Fibroblast of lung (primary cell): ENCODE measurements at places on chromosomes 7 and 10. TPM values are rescaled to one million over a fixed set of nuclear protein-coding genes. Genes with fewer than 3 reads are reported as not detected.

Gene PLCE1
- 0.33 and 1.0 TPM in 2 replicates for total RNA-seq

Gene STMP1
- total RNA-seq, result 11.8 and 16.7 TPM in 2 replicates

Gene CDK5
- total RNA-seq, result 25.9 and 27.7 TPM in 2 replicates

Gene ACTL6B
- total RNA-seq, result not detected in 2 replicates

Gene GRM3
- total RNA-seq, result not detected in 2 replicates

- DNase-seq, result peak; percentile 62
- H3K36me3 ChIP-seq, result peaks cover 3% of the 10 kb centered on the region
- peaks cover 5% of the 10 kb centered on the region for H3K4me1 ChIP-seq
- peak overlapping the region; percentile 14 for H3K27ac ChIP-seq
- no peaks in the 10 kb centered on the region for H3K27me3 ChIP-seq
Observed at GRCh38 chr7:74083928-74084721, 521 bp downstream of the LIMK1 start.

DNA sequence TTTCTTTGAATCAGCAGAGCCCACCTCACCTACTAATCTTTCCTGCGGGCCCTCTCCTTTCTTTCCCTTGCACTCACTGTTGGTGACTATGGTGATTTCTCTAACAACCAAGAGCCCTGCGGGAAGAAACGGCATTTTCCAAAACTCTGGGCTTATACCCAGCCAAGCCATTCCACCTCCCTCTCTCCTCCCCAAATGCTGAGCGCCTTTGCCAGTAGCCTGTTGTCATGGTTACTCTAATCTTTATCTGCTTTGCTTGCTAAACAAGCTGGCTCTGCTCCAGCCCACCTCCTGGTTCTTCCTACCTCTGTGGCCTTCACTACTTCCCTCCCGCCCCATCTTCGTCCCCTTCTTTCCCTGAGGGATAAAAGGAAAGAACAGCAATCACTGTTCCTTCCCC lies 86.7 kb downstream of the DGKI start:
- peak; percentile 59 for DNase-seq
- H3K27me3 ChIP-seq, result no peaks in the 10 kb centered on the region
- H3K4me1 ChIP-seq, result no peaks in the 10 kb centered on the region
- no peak overlapping the region for H3K4me3 ChIP-seq

- no peak overlapping the region for H3K27ac ChIP-seq
- no peak overlapping the region for H3K4me3 ChIP-seq
- H3K36me3 ChIP-seq, result no peaks in the 10 kb centered on the region
- DNase-seq, result no peak
- H3K27me3 ChIP-seq, result no peaks in the 10 kb centered on the region
Observed at GRCh38 chr7:8105449-8106095, 137.0 kb downstream of the GLCCI1 start.

DNA sequence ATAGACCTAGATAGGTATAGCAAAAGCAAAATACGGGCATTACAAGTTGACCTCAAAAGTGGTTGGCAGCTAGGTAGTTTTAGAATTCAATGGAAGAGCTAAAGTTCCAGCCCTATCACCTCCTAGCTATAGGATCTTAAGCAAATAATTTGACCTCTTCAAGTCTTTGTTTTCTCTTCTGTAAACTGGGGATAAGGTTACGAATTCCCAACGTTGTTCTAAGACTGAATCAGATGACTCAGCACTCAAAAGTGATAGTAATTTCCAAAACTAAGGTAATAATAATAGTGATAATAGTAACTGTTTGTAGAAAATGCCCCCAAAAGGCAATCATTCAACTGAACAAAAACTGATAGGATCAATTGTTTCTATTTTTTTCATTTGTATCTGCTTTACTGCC lies 445.2 kb downstream of the KCNMA1 start:
- peaks cover 2% of the 10 kb centered on the region for H3K4me1 ChIP-seq
- no peak for DNase-seq
- no peak overlapping the region for H3K27ac ChIP-seq
- no peaks in the 10 kb centered on the region for H3K27me3 ChIP-seq
- no peak overlapping the region for H3K4me3 ChIP-seq
- H3K36me3 ChIP-seq, result no peaks in the 10 kb centered on the region

DNA sequence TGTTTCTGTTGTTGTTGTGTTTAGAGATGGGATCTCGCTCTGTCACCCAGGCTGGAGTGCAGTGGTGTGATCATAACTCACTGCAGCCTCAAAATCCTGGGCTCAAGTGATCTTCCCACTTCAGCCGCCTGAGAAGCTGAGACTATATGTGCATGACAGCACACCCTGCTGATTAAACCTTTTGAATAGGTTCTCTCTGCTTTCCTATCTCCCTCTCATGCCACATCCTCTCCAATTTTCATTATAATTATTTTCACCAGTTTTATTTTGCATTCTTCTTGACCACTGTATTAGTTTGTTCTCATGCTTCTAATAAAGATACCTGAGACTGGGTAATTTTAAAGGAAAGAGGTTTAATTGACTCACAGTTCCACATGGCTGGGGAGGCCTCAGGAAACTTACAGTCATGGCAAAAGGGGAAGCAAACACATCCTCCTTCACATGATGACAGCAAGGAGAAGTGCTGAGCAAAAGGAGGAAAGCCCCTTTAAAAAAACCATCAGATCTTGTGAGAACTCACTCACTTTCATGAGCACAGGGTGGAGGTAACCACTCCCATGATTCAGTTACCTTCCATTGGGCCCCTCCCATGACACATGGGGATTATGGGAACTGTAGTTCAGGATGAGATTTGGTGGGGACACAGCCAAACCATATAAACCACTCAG lies 12.9 kb downstream of the AGK start:
- no peak overlapping the region for H3K4me3 ChIP-seq
- no peak overlapping the region for H3K27ac ChIP-seq
- H3K36me3 ChIP-seq, result no peaks in the 10 kb centered on the region

GRCh38 chr10:100979791-100980272 lies 7.5 kb downstream of the MRPL43 start:
- H3K4me1 ChIP-seq, result no peaks in the 10 kb centered on the region
- H3K27me3 ChIP-seq, result no peaks in the 10 kb centered on the region
- no peak for DNase-seq

DNA sequence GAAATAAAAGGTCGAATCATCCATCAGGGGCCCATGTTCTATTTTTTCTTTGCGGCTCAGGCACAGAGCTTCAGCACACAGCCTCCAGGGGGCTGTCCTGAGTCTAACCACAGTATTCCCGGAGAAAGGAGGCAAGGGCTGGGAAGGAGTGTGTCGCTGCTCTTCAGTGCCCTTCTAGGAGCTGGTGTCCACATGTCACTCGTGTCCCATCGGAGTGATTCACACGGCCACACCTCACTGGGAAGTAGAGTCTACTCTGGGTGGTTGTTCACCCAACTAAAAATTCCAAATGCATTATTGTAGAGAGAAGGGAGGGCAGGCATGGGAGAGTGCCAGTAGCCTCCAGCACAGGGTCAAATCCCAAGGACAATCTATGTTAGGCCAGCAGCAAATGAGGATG lies 114.8 kb upstream of the LANCL2 start:
- H3K36me3 ChIP-seq, result no peaks in the 10 kb centered on the region
- no peak overlapping the region for H3K27ac ChIP-seq
- DNase-seq, result no peak
- no peak overlapping the region for H3K4me3 ChIP-seq

GRCh38 chr7:147547252-147547897 lies 1043.2 kb upstream of the C7orf33 start:
- no peak overlapping the region for H3K4me3 ChIP-seq
- DNase-seq, result peak; percentile 4
- no peak overlapping the region for H3K27ac ChIP-seq
- no peaks in the 10 kb centered on the region for H3K36me3 ChIP-seq
- no peaks in the 10 kb centered on the region for H3K4me1 ChIP-seq

GRCh38 chr7:132109769-132110168 lies 466.5 kb downstream of the PLXNA4 start:
- no peaks in the 10 kb centered on the region for H3K4me1 ChIP-seq
- no peak for DNase-seq
- H3K27me3 ChIP-seq, result no peaks in the 10 kb centered on the region
- H3K36me3 ChIP-seq, result no peaks in the 10 kb centered on the region
- no peak overlapping the region for H3K27ac ChIP-seq

- H3K27me3 ChIP-seq, result no peaks in the 10 kb centered on the region
- H3K4me1 ChIP-seq, result no peaks in the 10 kb centered on the region
- H3K36me3 ChIP-seq, result no peaks in the 10 kb centered on the region
- no peak overlapping the region for H3K4me3 ChIP-seq
Observed at GRCh38 chr10:80526218-80526617, 11.5 kb upstream of the SH2D4B start.

- H3K36me3 ChIP-seq, result no peaks in the 10 kb centered on the region
- no peak overlapping the region for H3K27ac ChIP-seq
- no peak overlapping the region for H3K4me3 ChIP-seq
- no peak for DNase-seq
- H3K4me1 ChIP-seq, result no peaks in the 10 kb centered on the region
Observed at GRCh38 chr7:100000239-100000638, 15.2 kb upstream of the ZKSCAN1 start.

- no peak overlapping the region for H3K4me3 ChIP-seq
- no peaks in the 10 kb centered on the region for H3K36me3 ChIP-seq
- H3K4me1 ChIP-seq, result no peaks in the 10 kb centered on the region
- DNase-seq, result no peak
- peaks cover 8% of the 10 kb centered on the region for H3K27me3 ChIP-seq
Observed at GRCh38 chr10:69632516-69633199, 2.6 kb downstream of the FAM241B start.

DNA sequence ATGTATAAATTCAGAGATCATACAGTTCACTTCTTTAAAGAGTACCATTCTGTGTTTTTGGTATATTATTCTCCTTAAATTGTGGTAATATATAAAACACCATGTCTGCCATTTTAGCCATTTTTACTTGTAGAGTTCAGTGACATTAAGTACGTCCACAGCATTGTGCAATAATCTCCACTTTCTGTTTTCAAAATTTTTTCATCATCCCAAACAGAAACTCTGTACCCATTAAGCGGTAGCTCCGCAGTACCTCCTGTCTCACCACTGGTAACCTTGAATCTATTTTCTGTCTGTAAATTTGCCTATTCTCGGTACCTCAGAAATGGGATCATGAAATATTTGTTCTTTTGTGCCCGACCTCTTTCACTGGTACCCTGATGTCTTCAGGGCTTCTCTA lies 60.3 kb downstream of the CAMK1D start:
- no peaks in the 10 kb centered on the region for H3K4me1 ChIP-seq
- H3K4me3 ChIP-seq, result no peak overlapping the region
- no peaks in the 10 kb centered on the region for H3K27me3 ChIP-seq
- H3K36me3 ChIP-seq, result no peaks in the 10 kb centered on the region

DNA sequence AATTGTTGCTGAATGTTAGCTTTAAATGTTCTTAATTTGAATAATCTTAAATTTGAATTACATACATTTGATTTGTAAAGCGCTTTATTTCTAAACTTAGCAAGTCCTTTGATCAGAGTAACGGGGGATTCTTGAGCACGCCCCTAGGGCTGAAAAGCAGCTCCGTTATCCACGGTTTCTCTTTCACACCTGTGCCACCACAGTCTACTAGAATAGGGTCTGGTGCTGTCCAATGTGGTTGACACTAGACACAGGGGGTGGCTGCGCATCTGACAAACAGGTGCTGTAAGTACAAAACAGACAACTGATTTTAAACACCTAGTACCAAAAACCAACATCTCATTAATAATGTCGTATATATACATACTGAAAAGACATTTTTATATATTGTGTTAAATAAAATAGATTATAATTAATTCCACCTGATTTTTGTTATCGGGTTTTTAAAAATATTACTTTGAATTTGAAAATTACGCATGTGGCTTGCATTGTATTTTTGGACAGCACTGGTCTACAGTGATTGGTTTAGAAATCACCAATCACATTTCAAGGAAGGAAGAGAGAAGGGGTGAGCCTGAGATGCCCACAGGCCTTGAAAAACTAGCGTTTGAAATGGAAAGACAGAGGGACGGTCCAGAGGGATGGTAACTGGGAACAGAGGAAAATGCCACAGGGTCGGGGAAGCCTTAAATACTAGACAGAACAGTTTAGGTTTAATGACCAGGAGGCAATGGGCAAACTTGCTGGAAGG lies 7.3 kb downstream of the SEPHS1 start:
- DNase-seq, result no peak
- H3K27me3 ChIP-seq, result no peaks in the 10 kb centered on the region
- H3K36me3 ChIP-seq, result peaks cover 4% of the 10 kb centered on the region
- H3K4me1 ChIP-seq, result no peaks in the 10 kb centered on the region
- no peak overlapping the region for H3K4me3 ChIP-seq

DNA sequence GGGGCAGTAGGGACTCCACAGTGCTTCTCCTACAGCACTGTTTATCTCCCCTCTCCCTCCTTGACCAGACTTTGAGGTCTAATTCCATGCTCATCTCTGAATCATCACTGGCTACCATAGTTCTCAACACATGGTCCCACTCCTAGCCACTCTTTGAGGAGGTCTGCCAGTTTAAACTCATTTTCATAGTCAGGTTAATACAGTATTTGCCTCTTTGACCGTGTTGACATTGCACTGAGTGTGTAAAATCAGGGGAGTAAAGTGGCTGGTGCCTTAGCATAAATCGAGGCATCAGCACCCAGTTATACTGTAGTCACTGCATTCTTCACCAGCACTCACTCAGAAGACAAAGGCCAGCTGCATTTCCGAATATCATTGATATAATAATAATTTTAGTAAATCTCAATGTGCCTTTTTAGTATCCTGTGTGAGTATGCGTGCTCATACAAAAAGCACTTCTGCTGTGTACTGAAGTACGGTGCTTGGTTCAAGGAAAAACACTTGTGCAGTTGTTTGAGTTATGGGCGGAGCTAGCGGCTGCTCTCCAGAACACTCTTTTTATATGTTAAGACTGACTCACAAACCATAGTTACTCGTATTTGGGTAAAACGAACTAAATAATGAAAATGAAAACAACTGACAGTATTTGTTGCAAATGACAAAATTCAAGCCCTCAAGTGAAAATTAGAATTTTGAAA lies 89.7 kb downstream of the GALNT11 start:
- H3K36me3 ChIP-seq, result peaks cover 7% of the 10 kb centered on the region
- no peak overlapping the region for H3K4me3 ChIP-seq
- no peaks in the 10 kb centered on the region for H3K4me1 ChIP-seq
- no peak overlapping the region for H3K27ac ChIP-seq
- no peak for DNase-seq
- H3K27me3 ChIP-seq, result no peaks in the 10 kb centered on the region

GRCh38 chr7:141157138-141157765 lies 83.4 kb downstream of the TMEM178B start:
- H3K27me3 ChIP-seq, result no peaks in the 10 kb centered on the region
- no peak for DNase-seq
- H3K36me3 ChIP-seq, result no peaks in the 10 kb centered on the region
- H3K27ac ChIP-seq, result no peak overlapping the region
- H3K4me1 ChIP-seq, result peaks cover 2% of the 10 kb centered on the region
- no peak overlapping the region for H3K4me3 ChIP-seq

- no peak overlapping the region for H3K4me3 ChIP-seq
- no peaks in the 10 kb centered on the region for H3K27me3 ChIP-seq
- no peaks in the 10 kb centered on the region for H3K4me1 ChIP-seq
- peak; percentile 51 for DNase-seq
- no peak overlapping the region for H3K27ac ChIP-seq
Observed at GRCh38 chr10:29131952-29132547, 156.8 kb upstream of the LYZL1 start.
